ENCODE measurements at places on chromosomes 3 and 15. TPM values are rescaled to one million over a fixed set of nuclear protein-coding genes. Genes with fewer than 3 reads are reported as not detected.
A peak's percentile ranks its signal among the peaks of the same experiment; 100 is the strongest.

DNA sequence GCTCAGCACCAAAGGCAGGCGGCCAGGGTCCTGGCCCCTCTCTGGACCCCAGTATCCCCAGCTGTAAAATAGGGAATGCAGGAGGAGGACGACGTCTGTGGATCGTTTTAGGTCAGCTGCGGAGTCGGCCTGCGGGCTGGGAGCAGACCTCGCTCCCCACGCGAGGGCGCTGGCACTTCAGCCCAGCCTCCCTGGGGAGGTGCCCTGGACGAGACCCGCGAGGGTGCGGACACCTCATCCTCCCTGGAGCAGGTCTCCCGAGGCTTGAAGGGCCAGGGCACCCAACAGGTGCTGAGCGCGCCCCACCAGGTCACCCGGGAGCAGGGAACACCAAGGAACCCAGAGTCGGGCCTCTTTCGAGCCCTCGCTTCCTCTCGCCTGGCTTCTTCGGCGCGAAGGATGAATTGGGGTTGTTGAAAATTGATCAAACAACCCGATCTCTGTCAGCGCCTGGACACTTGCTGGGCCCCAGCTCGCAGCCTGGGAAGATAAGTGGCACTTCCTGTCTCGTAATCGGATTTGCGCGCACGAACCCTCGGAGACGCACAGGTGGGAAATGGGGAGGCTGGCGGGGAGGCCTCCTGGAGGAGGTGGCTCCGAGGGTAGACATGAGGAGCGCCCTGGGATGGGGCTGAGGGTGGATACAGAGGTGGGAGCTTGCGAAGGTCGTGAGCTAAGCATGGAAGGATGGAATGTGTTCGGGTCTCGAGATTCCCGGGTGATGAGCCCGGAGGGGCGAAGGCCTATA is 588 bp upstream of the VIPR1 start:
- H3K4me3 ChIP-seq, result peak overlapping the region; percentile 86
- H3K27me3 ChIP-seq, result peaks cover 36% of the 10 kb centered on the region
- peaks cover 35% of the 10 kb centered on the region for H3K4me1 ChIP-seq
- peak overlapping the region; percentile 41 for H3K27ac ChIP-seq
- DNase-seq, result peak; percentile 71

DNA sequence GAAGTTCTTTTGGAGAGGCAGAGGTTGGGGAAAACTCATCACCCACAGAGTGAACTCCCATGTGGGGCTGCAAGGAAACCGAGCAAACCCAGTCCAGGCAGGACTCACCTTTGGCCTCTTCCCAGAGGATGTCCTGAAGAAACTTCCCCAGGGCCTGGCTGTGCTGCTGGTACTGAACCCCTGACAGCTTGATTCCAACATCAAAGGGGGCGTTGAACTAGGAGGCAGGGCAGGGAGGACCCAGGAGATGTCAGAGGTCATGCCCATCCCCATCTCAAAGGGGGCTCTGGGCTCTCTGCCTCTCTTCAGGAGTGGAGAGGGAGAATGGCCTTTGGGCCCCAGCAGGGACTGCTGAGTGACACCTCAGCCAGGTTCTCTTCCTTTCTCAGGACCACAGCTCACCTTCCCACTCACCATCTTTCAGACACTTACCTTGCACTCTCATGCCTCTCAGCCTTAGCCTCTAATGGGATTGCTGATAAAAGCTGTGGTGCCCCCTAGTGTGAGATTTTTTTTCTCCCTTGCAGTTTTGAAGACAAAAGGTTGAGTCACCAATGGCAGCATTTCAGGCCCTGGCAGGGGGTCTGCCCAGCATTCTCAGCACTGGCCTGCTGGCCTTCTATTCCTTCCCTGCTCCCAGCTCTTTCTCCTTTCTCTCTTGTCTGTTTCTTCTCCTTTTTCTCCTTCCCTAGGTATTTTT is 6.0 kb downstream of the GHRL start:
- peaks cover 37% of the 10 kb centered on the region for H3K36me3 ChIP-seq
- H3K27me3 ChIP-seq, result no peaks in the 10 kb centered on the region
- H3K4me1 ChIP-seq, result peaks cover 20% of the 10 kb centered on the region
- H3K4me3 ChIP-seq, result no peak overlapping the region
- peak; percentile 62 for DNase-seq
- H3K27ac ChIP-seq, result peak overlapping the region; percentile 4

- H3K4me1 ChIP-seq, result no peaks in the 10 kb centered on the region
- no peak overlapping the region for H3K27ac ChIP-seq
- peaks cover 8% of the 10 kb centered on the region for H3K27me3 ChIP-seq
- no peak for DNase-seq
- no peaks in the 10 kb centered on the region for H3K36me3 ChIP-seq
- no peak overlapping the region for H3K4me3 ChIP-seq
Measured at GRCh38 chr3:138148503-138148902, 16.3 kb upstream of the A4GNT start.

- H3K4me3 ChIP-seq, result no peak overlapping the region
- no peaks in the 10 kb centered on the region for H3K36me3 ChIP-seq
- no peak overlapping the region for H3K27ac ChIP-seq
- peaks cover 33% of the 10 kb centered on the region for H3K27me3 ChIP-seq
Measured at GRCh38 chr15:84953136-84953535, 28.5 kb upstream of the PDE8A start.

DNA sequence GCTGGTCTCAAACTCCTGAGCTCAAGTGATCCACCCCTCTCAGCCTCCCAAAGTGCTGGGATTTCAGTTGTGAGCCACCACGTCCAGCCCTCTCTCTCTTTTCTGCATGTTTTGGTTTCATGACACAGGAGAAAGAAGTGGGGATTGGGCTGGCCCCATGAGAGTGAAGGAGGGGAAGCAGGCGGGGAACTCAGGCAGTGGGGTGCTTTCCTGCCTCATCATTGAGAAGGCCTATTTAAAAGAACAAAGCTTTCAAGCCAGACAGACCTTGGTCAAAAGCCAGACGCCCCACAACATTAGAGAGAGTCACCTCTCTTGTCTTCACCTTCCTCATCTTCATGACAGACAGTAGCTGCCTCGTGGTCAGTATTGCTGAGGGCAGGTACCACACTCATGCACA is 15.9 kb downstream of the PSTPIP1 start:
- DNase-seq, result no peak
- H3K27me3 ChIP-seq, result no peaks in the 10 kb centered on the region
- H3K36me3 ChIP-seq, result peaks cover 80% of the 10 kb centered on the region
- no peak overlapping the region for H3K4me3 ChIP-seq
- H3K27ac ChIP-seq, result peak overlapping the region; percentile 80

DNA sequence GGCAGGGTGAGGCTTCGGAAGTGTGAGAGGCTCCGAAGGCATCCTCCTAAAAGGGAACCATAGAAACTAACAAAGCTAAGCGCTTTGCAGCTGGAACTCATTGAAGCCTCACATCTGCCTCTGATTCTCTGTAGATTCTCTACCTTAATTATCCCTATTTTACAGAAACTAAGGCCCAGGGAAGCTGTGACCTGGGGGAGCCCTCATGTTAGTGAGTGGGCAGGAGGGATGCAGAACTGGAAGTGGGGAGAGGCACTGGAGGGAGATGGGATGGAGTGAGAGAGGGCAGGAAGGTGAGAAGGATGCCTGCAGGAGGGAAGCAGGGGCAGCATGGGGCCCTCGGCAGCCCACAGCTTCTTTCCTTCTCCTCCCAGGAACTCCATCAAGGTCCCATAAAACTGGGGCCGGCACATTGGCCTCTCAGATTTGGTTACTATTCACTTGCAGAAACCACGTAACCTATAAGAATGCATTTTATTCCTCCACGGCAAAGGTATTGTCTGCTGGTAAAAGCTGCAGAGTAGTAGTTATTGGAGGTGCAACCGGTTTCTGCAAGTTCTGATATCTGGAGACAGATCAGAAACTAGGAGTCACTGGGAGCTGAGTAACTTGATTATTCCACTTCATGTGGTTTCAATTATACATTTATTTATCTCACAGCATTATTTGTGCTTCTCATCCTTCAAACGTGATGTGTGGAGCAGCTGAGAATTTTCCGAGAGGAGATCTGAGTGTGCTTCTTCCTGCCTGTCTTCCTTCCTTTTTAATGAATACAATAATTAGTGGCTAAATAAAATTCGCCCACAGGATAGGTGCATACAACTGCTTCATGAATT is 24.0 kb upstream of the CHCHD6 start:
- H3K27ac ChIP-seq, result no peak overlapping the region
- H3K4me3 ChIP-seq, result no peak overlapping the region
- peaks cover 6% of the 10 kb centered on the region for H3K4me1 ChIP-seq
- H3K27me3 ChIP-seq, result peaks cover 20% of the 10 kb centered on the region

DNA sequence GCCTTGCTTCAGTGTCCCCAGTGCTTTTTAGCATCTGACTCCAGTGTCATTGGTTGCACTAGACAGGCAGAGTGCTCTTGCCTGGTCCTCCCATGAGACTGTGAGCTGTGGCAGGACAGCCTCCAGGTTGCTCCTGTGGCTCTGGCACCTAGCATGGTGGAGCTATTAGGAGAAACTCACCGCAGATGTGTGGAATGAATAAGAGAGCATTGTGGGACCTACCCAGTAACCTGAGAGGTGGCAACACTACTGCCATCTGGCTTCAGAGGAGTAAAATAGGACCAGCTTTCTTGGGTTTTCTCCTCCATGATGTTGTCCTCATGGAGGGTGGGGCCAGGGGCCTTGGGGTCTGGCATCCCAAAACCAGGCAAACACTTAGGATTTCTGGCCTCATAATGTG is 183.6 kb downstream of the EPHB1 start:
- no peaks in the 10 kb centered on the region for H3K4me1 ChIP-seq
- DNase-seq, result no peak
- H3K4me3 ChIP-seq, result no peak overlapping the region

GRCh38 chr3:6504347-6504746 is 356.6 kb upstream of the GRM7 start:
- H3K36me3 ChIP-seq, result no peaks in the 10 kb centered on the region
- no peaks in the 10 kb centered on the region for H3K4me1 ChIP-seq
- DNase-seq, result no peak
- H3K27me3 ChIP-seq, result no peaks in the 10 kb centered on the region
- no peak overlapping the region for H3K4me3 ChIP-seq
- H3K27ac ChIP-seq, result no peak overlapping the region

DNA sequence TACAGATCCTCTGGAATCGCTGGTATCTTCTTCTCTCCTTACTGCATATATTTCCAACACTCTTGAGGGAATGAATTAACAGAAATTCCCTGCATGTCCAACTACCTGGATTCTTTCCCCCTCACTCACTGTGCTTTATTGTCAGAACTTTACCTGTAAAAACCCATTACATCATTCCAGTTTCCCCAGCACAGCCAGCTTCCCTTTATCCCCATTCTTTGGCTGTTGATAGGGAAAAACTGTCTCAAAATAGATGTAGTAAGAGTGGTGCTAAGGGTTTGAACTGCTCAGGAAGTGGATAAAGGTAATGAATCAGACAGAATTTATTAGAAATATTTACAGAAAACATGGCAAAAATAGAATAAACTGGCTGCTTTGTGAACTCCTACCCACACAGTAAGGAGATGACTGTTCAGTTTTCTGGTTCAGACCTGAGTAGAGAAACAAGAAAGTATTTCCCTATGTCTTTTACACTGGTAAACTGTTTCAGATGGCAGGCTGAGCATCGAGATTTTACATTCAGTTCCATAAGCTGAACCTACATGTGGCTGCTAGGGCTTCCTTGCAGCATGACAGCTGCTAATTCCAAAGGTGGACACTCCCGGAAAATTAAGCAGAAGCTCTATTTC is 188.4 kb downstream of the CPNE4 start:
- no peak overlapping the region for H3K27ac ChIP-seq
- H3K27me3 ChIP-seq, result no peaks in the 10 kb centered on the region
- no peaks in the 10 kb centered on the region for H3K36me3 ChIP-seq

DNA sequence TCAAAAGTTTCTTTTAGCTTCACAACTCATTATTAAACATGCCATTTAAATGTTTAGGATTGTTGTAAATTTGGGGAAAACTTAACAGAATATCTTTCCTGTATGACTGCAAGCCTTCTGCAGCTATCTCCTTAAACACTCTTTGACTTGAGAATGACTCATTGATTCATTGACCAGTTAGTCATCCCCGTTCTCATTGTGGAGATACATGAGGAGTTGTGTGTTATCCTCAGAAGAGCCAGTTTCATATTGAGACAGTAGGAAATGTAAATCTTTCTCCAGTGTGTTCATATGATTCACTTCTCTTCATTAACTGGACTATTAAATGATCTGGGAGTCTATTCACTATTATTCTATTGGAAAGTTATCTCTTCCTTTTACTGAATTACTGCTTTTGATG is 83.0 kb downstream of the CRYGS start:
- H3K36me3 ChIP-seq, result no peaks in the 10 kb centered on the region
- no peak for DNase-seq
- H3K27ac ChIP-seq, result no peak overlapping the region
- H3K4me3 ChIP-seq, result no peak overlapping the region
- H3K4me1 ChIP-seq, result no peaks in the 10 kb centered on the region

DNA sequence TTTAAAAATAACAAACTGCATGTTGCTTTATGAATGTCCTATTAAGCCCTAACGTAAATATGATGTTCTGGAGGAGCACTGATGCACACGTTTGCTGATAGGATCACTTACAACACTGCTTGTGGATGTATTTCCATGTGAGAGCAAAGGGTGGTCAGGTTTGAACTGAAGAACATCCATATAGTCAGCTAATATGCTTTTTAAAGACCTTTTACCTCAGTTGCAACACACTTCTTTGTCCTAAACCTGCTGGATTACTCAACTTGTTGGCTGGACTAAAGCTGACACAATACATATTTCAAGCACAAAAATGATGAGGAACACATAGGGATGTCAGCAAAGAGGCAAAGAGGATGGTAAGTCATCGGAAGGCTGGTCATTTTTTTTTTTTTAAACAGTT is 186.6 kb downstream of the TIGIT start:
- no peak for DNase-seq
- no peaks in the 10 kb centered on the region for H3K27me3 ChIP-seq
- peaks cover 15% of the 10 kb centered on the region for H3K4me1 ChIP-seq
- no peak overlapping the region for H3K4me3 ChIP-seq

GRCh38 chr15:98425173-98425572 is 223.2 kb upstream of the IGF1R start:
- DNase-seq, result no peak
- H3K36me3 ChIP-seq, result no peaks in the 10 kb centered on the region
- H3K27me3 ChIP-seq, result peaks cover 25% of the 10 kb centered on the region
- H3K4me1 ChIP-seq, result peaks cover 14% of the 10 kb centered on the region

- H3K27ac ChIP-seq, result no peak overlapping the region
- DNase-seq, result no peak
- no peaks in the 10 kb centered on the region for H3K27me3 ChIP-seq
Measured at GRCh38 chr3:48747706-48748105, 30.7 kb upstream of the IP6K2 start.

- no peaks in the 10 kb centered on the region for H3K36me3 ChIP-seq
- no peak overlapping the region for H3K27ac ChIP-seq
- peaks cover 47% of the 10 kb centered on the region for H3K27me3 ChIP-seq
- H3K4me3 ChIP-seq, result no peak overlapping the region
Measured at GRCh38 chr3:139935866-139936817, 1.2 kb downstream of the CLSTN2 start.

- no peaks in the 10 kb centered on the region for H3K4me1 ChIP-seq
- H3K27ac ChIP-seq, result no peak overlapping the region
- H3K27me3 ChIP-seq, result no peaks in the 10 kb centered on the region
- H3K4me3 ChIP-seq, result no peak overlapping the region
- no peak for DNase-seq
- H3K36me3 ChIP-seq, result peaks cover 56% of the 10 kb centered on the region
Measured at GRCh38 chr3:172786036-172786435, 35.5 kb downstream of the ECT2 start.

Gene CASR
- not detected for total RNA-seq

Gene BOC
- not detected for total RNA-seq

Gene ADAMTS17
- total RNA-seq, result 5.1 TPM

Gene TMEM44
- 9.1 TPM for total RNA-seq

Gene ASB14
- not detected for total RNA-seq
